ENCODE measurements at places on chromosomes 12 and 14.
A peak's percentile ranks its signal among the peaks of the same experiment; 100 is the strongest.

DNA sequence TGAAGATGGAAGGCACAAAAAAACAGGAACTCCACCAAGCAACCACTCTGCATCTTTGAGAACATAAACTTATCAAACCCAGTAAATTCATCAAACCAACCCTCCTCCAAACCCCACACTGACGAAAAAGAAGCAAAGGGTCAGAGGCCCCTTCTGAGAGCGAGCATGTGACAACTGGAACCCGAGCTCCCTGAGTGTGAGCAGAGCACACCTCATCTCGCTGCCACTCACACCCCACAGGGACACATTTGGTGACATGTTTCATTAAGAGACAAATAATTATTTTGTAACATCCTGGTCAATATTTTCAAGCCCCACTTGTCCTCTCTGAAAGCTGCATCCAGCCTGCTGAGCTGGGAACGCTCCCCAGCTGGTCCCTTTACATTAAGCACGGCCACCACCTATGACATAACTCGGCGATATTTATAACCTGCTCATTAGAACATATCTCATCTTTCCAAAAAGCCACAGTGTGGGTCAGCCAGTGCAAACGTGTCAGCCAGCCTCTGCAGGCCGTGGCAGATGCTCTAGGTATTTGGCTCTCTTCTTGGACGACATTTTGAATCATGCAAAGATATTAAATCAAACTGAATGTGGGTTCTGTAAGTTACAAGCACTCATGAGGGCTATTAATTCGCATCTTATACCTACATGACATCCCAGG, 120.1 kb downstream of the TTC7B start:
- peak; percentile 38 for DNase-seq

GRCh38 chr14:101821528-101821927, 60.0 kb downstream of the PPP2R5C start:
- DNase-seq, result no peak

DNA sequence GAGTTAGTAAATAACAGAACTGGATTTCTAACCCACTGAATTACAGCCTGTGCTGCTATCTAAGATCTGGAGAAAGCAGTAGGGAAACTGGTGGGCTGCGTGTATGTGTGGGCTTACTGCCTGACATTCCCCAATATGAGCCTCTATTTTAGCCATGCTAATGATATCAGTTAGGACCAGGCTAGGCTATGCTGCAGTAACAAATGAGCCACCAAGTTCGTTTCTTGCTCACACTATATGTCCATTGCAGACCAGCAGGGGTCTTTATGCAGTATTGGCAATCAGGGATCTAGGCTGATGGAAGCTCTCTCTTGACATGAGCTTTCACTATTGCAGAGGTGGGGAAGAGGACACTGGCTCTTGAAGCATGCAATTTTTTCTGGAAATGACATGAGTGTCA, 40.4 kb downstream of the FOS start:
- no peak for DNase-seq

DNA sequence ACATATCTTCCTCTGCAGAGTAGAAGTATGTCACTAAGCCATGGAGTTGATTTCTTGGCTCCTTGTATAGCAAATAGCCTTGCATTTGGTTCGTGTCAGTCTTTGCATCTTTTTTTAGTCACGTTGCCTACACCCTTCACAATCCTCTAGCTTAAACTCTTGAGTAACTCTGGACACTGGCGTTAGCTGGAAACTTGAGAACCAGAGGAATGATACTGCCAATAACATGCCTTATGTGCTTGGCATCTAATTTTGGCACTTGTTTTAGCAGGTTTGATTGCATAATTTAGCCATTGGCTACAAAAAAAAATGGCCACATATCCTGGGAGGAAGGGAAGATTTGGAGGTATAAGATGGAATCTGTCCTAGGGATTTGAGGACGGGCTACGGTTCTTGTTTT, 136.2 kb downstream of the ETV6 start:
- DNase-seq, result no peak

GRCh38 chr14:88386256-88386794, 868 bp downstream of the SPATA7 start:
- DNase-seq, result no peak

Measured in SHP77 (cell line).